Activated CD8-positive, alpha-beta memory T cell treated with anti-CD3 and anti-CD28 coated beads, Interleukin-2, amount 50 U/mL, for 4 hours (primary cell): ENCODE measurements at places on chromosomes 4 and X.

DNA sequence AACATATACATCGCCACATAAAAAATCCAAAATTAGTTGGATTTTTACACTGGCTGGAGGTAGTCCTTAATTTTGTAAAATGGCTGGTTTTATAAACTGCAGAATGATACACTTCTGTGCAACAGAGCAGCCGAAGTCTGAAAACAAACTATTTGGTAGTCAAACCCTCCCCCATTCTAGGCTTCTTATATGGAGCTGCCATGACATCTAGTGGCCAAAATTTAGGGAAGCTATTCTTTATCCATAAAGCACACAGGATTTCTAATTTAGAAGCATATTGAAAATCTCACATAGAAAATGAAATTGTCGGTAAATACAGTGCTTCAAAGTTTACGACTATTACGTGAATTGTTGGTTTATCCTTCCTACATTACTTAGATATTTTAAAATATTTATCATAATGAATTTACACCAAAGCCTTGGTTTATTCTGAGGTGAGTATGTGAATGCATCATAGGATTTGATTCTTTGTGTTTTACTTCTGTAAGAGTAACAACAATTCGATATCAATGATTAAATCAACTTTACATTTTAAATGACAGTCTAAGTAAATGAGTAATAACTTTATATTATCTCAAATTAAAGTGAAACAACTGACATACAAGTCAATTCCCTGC lies 113.4 kb upstream of the FAM241A start:
- DNase-seq, result no peak

- no peak for DNase-seq
Observed at GRCh38 chr4:161650812-161651211, 513.0 kb downstream of the FSTL5 start.

DNA sequence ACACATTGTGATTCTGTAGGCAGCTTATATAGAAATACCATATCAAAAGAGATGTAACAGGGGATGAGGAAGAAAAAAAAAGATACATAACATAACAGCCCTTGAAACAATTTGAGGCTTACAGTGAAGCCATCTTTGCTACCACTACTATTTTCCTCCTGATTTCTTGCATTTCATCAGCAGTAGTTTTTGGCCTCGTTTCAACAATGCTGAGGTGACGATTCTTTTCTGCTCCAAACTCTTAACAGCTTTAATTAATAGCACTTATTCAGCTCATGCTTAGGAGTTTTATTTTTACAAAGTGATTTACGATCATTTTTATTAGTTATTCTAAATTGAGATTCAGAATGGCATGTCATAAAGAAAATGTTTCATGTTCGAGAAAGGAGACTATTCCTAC lies 163.2 kb downstream of the DCK start:
- DNase-seq, result no peak

DNA sequence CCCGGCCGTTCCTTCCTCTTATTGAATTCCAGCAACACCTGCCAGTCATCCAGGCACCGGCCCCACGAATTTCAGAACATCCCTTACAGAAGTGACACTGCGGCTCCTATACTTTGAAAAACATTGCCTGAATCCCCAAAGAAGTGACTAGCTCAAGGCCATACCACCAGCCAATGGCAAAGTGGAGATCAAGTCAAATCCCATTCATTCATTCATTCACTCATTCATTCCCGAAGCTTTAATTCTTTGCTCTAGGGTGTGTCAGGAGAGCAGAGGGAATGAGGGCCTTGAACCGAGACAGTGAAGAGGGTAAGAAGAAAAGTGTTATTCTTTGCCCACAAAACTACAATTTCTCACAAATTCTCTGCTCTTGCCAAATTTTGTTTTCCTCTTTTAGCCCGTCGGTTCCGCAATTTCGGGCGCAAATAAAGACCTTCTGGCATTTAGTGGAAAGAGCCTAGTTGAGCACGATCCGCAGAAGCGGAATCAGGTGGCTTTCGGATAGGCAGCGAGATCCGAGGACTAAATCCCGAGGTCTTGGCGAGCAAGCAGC lies 824 bp upstream of the HMGB3 start:
- DNase-seq, result no peak

DNA sequence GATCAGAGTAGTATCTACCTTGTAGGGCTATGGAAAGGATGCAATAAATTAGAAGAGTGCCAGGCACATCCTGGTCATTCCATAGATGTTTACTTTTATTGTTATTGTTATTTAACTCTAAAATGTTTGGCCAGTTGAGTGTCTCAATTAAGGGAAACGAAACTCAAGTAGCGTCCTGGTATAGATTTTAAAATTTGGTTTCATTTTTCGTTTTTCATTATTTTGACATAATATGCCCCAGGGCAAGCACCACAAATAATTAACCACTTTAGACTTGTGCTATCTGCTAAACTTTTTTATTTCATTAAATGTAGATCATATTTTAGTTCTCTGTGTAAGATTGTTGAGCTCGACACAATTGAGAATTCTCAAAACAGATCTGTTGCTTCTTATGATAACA lies 179.7 kb upstream of the PRPS2 start:
- DNase-seq, result no peak

- no peak for DNase-seq
Observed at GRCh38 chr4:80307774-80308465, 27.6 kb upstream of the CFAP299 start.

GRCh38 chrX:39633293-39633692 lies 464.5 kb downstream of the BCOR start:
- no peak for DNase-seq

- no peak for DNase-seq
Observed at GRCh38 chr4:101274888-101275752, 72.2 kb downstream of the PPP3CA start.

DNA sequence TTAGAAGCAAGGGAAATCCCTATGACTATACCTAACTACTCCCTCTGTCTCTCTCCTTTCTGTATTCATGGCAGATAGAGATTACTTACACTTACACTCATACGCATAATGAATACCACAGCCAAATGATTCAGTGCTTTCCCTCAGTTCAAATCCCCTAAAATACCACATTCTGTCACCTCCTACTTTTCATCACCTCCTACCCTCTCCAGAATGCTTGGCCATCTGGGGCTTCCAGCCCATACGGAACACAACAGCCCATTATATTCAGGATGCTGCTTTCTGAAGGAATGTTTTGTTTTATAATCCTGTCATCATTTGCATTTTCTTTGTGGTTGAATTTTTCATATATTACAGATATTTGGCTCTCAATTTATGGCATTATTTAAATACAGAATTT lies 361.6 kb downstream of the GRIA2 start:
- no peak for DNase-seq

GRCh38 chrX:38618180-38618579 lies 56.8 kb downstream of the TSPAN7 start:
- DNase-seq, result no peak

- no peak for DNase-seq
Observed at GRCh38 chr4:53886090-53886489, 178.3 kb downstream of the CHIC2 start.

DNA sequence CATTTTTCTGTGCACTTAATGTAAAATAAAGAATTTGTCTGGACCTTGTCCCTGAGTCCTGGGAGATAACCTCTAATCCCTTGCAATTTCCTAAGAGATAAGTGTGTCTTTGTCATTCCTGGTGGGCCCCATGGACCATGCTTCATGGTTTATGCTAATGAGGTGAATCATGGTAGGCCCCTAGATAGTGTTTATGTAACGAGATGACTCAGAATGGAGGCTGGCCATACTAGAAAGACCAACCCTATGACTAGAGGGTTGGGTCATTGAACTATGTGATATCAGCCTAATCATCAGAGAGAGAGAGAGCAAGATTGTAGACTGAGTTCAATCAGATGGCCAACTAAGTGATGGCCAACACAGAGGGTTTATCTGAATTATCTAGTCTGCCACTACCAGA lies 64.2 kb upstream of the NHSL2 start:
- no peak for DNase-seq

GRCh38 chrX:21748235-21748634 lies 9.7 kb downstream of the SMPX start:
- DNase-seq, result no peak

GRCh38 chr4:100165809-100166208 lies 24.5 kb downstream of the DDIT4L start:
- no peak for DNase-seq

- DNase-seq, result no peak
Observed at GRCh38 chr4:90145319-90145718, 18.1 kb downstream of the CCSER1 start.

GRCh38 chr4:111847296-111848008 lies 297.8 kb upstream of the FAM241A start:
- no peak for DNase-seq
